ENCODE measurements at places on chromosomes 1 and 21.
A peak's percentile ranks its signal among the peaks of the same experiment; 100 is the strongest.

DNA sequence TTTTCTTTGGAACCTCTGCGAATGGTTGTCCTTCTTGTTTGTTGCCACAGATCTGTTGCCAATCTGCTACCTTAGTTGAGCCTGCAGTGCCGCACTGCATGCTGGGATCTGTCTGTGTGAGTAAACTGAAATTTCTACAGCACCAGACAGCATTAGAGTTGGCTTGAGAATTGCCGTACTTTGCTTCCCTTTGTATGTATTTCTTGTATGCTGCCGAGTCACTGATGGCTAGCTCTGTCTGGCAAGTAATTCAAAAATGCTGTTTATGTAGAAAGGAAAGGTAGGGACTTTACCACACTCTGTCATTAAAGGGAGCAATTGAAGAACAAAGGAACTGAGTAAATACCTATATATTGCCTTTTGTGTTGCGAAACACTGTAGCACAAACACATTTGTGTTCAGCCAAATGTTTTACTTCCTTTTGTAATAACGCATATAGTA lies 857.4 kb downstream of the USP25 start:
- peak; percentile 32 for DNase-seq

- no peak for DNase-seq
Measured at GRCh38 chr1:231776757-231777062, 150.1 kb downstream of the DISC1 start.

- DNase-seq: peak; percentile 43
Measured at GRCh38 chr1:83693427-83694126, 305.4 kb downstream of the TTLL7 start.

DNA sequence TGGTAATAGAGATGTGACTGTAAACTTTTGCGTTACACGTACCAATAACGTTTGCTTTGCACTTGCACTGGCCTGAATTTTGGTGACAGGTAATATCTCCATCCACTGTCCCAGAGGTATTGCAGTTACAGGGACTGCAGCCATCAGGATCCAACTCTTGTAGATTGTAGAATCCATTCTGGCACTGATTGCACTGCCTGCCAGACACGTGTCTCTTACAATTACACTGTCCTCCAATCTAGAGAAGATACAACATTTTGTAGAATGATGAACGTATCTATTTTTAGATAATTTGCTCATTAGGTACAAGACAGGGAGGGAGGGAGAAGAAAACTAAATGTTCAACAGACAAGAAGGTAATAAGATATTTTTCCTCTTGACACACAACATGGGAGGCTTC lies 172.4 kb downstream of the USH2A start:
- DNase-seq: no peak

DNA sequence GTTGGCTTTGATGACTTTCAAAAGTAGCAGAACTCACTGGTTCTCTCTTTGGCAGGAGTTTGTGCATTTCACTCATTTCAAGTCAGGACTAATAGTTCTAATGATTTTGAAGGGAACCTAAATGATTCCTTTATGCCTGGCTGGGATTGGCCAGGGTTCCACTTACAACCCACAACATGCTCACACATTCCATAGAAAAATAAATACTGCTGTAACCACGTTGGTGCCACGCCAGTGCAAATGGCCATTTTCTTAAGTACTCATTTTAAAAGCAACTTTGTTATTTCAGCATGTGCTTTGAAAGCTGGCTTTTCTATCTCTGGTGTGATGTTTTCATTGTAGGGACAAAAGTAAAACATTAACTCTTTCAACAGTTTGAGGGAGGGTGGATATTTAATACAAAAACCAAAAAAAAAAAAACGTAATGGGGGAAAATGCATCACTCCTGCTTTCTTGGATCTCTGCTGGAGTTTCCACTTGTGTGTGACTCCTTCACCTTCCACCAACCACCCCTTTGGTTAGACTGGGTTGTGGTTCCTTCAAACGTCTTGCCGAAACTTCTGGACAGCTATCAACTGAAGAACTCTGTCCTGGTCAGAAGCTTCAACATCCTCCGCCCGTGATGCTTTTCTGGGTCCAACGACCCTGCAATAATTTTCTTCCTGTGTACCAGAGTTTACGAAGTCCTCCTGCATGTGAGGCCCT lies 300.4 kb upstream of the RUNX1 start:
- DNase-seq: no peak

DNA sequence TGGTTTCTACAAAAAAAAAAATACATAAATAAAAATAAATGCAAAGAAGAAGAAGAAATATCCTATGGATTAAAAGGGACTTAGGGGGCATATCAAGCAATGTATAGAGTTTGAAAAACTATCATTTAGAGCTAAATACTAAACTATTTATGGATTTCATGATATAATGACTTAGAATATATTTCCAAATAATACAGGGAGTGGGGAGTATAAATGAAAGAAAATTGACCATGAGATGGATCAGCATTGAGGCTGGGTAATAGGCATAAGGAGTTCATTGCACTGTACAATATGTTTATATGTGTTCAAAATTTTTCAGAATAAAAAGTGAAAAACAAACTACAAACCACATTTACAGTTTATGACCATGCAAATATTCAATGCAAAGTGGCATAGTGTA lies 18.8 kb downstream of the NHLH2 start:
- no peak for DNase-seq

- DNase-seq: peak; percentile 76
Measured at GRCh38 chr1:75136195-75136815, 2.1 kb downstream of the LHX8 start.

DNA sequence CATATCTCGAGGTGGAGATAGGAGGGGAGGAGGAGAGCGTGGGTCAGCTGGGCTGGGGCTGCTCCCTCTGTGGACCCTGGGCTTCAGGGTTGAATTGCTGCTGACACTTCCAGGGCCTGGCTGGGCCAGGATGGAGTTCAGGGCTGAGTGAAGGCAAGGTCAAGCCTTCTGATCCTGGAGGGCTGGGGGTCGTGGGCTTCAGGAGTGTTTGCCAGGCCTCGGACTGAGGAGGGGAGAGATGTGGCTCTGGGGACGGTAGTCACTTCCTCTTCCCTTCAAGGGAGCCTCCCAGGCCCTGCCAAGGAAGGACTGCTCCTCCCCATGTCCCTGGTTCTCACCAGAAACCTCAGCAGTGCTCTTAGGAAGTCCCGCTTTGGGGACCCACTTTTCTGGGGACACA lies 12.1 kb upstream of the FAM131C start:
- no peak for DNase-seq

- no peak for DNase-seq
Measured at GRCh38 chr1:207882692-207883091, 28.2 kb downstream of the CD34 start.

Data from GM23338 (cell line).